ENCODE measurements at places on chromosomes 12 and 14.

GRCh38 chr14:52825085-52825484 lies 33.7 kb upstream of the GNPNAT1 start:
- no peak for DNase-seq

- DNase-seq = no peak
Measured at GRCh38 chr12:94145191-94145983, 3.0 kb upstream of the PLXNC1 start.

GRCh38 chr12:113804961-113805600 lies 161.0 kb downstream of the RBM19 start:
- DNase-seq = no peak

GRCh38 chr14:89201645-89202044 lies 215.4 kb downstream of the FOXN3 start:
- DNase-seq = no peak

DNA sequence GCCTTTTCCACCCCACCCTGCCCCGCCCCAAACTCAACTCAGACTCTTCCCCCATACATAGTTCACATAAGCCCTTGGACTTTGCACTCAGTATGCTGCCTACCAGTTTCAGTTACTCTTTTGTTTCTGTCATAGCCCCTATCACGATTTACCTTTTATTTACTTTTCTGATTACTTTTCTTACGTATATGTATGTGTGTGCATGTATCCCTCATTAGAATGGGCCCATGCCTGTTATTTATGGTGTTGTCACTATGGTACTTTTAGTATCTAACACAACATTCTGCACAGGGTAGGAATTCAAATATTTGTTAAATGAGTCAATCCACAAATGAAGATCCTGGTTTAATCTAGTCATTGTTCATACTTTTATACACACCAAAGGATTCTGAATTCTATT lies 16.5 kb upstream of the LUM start:
- no peak for DNase-seq

DNA sequence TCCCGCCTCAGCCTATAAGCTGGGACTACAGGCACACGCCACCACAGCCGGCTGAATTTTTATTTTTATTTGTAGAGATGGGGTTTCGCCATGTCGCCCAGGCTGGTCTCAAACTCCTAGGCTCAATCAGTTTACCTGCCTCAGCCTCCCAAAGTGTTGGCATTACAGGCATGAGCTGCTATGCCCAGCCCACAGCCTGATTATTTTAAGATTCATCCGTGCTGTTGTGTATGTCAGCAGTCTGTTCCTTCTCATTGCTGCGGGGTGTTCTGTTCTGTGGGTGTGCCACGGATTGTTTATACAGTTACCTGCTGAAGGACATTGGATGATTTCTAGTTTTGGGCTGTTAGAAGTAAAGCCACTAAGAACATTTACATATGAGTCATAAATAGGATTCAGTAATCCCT lies 9.6 kb upstream of the EP400 start:
- no peak for DNase-seq
